Bronchus fibroblast of lung (primary cell): ENCODE measurements at places on chromosomes 12 and 14. TPM values are rescaled to one million over a fixed set of nuclear protein-coding genes. Genes with fewer than 3 reads are reported as not detected.

Gene GNS
- total RNA-seq = 60.9 and 61.9 TPM in 2 replicates

Gene KRT79
- total RNA-seq = not detected in 2 replicates

Gene PRPH
- total RNA-seq = 0.74 and 1.5 TPM in 2 replicates

Gene JPH4
- not detected in 2 replicates for total RNA-seq

Gene C12orf54
- not detected in 2 replicates for total RNA-seq
